ENCODE measurements at places on chromosomes 11 and 22.

- no peak for DNase-seq
These were observed 17.5 kb downstream of the OR9G1 start for GRCh38 chr11:56716379-56716854.

GRCh38 chr11:116465056-116465455 is 307.7 kb downstream of the BUD13 start:
- no peak for DNase-seq

DNA sequence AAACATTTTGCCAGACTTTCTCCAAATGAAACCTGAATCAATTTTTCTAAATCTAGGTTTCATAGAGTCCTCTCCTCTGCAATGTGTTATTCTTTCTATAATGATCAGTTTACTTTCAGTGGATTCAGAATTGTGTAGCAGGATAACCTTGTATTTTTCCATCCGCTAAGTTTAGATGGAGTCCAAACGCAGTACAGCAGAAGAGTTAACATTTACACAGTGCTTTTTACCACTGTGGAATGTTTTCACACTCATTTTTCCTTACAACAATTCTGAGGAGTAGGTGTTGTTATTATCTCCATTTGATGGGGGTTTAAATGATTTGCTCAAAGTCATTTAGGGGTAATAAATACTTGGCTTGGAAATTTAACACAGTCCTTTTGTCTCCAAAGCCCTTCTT is 9.6 kb downstream of the RAG1 start:
- no peak for DNase-seq

DNA sequence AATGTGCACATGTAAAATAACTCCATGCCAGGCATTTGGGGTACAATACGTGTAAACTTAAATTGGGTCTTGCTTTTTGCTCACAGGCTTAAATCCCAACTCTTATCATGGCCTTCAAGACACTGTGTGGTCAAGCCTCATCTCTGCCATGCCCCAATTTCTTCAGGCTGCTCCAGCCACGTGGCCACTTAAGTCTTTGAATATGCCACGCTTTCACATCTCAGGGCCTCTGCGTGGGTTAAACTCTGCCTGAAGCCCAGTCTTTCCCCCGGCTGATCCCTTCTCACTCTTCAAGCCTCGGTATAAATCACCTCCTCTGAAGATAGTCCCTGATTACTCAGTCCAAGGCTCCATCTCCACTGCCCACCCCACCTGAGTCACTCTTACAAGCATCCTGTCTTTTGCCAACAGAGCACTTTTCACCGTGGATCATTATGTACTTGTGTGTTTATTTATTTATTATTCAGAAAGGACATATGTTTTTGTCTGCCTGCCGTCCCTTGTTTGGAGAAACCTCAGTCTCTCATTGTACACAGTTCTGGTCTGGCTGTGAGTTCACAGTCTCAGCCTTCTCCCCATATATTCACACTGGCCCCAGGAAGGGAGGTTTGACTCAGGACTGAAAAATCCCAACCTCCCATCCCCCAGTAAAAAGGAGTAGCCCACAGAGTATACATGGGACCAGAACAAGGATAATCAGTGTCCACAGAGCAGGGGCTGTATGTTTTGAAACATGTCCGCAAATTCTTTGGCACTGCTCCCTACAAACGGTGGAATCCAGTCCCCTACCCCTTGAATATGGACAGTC is 344.7 kb downstream of the MN1 start:
- DNase-seq = no peak

GRCh38 chr22:39710380-39711150 is 140.0 kb downstream of the CACNA1I start:
- no peak for DNase-seq

GRCh38 chr22:44489026-44489425 is 9.0 kb downstream of the RTL6 start:
- no peak for DNase-seq

- no peak for DNase-seq
These were observed 6.0 kb upstream of the SHISAL1 start for GRCh38 chr22:44318751-44319150.

DNA sequence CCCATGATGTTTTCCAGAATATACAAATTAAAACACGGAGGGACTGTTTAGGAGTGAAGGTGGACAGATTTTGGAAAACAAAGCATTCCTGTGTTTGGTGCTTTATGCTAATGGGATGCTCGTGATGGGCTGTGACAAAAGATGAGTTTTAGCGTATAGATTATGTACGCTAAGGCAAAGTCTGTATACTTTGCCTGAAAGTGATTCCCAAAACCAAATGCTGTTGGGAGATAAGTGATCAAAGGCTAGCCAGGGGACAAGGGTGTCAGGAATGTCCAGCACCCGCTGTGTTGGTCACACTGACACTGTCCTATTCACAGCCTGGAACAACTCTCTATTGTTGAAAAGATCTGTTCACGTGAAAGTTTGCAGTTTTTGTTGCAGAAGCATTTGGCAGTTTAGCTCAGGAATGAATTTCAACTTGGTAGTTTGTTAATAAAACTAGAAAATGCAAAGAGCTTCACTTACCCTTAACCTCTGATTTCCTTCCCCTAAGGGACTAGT is 1.5 kb downstream of the JAM3 start:
- DNase-seq = no peak

DNA sequence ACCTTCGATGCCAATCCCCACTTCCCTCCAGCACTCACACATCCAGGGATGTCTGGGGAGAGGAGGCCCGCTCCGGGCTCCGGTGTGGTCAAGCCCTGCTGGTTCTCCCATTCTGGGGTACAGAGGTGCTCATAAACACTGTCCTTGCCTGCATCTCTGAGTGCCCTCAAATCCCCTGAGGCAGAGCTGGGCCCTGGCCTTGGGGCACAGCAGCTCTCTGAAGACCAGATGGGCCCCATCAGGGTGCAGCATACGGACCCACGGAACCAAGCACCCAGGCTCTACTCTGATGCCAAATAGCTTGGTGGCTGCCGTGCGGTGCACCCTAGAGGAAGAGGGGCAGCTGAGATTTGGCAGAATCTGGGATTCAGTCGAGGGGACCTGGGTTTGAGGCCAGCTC is 35.7 kb upstream of the NNMT start:
- no peak for DNase-seq

DNA sequence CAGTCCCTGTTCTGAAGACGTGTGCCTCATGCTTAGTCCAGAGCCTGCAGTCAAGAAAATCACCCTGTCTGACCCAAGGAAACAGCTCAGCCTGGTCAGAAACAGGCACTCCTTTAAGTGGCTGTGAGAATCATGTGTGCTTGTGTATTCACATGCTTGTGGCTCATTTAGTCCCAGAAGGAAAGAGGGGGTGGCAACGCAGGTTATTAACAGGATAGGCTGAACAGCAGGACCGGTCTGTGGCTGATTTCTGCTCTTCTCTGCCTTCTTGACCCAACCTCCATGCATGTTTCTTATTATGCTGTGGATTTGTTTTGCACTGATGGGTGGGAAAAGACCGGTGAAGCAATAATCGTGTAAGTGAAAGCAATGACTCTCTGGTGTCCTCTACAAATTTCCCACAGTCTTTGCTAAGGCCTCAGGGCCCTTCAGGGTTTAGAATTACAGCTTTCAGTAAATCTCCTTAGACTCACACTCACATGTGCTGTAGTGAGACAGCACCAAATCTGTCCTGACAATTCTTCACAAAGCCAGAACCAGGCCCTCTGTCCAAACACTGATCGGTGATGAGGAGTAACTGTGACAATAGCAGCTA is 288.1 kb downstream of the ETS1 start:
- DNase-seq = no peak

GRCh38 chr22:17925431-17925841 is 98.9 kb downstream of the MICAL3 start:
- DNase-seq = no peak

DNA sequence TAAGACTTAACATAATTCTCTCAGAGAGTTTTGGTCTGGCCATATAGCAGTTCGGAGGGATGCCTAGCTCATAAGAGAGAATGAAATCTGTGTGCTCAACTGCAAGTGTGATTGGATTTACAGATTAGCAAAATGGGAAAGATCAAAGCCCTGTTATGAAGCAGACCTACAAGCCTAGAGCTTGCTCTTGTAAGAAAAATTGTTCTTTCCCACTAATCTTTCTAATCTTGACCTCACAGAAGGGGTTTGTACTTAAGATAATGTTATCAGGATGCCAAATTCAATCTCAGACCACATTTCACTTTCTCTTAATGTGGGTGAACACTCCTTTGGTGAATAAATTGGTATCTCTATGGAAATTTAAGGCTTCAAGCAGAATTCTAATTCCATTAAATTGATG is 267.2 kb downstream of the RAB38 start:
- DNase-seq = no peak

- no peak for DNase-seq
These were observed 9.0 kb upstream of the MARK2 start for GRCh38 chr11:63829823-63830489.

DNA sequence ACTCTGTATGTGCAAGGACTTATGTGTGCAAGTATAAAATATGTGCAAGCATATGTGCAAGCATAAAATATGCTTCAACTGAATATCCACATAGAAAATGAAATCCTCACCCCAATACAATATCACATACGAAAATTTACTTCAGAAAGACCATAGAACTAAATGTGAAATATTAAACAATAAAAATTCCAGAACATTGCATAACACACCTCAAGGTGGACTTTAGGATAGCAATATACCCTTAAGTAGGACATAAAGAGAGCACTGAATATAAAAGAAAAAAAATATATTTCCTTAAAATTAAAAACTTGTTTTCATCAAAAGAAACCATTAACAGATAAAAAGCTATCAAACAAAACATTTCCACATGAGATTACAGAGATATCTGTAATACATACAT is 67.8 kb downstream of the FCHSD2 start:
- DNase-seq = no peak

- DNase-seq = no peak
These were observed 41.5 kb upstream of the PPARA start for GRCh38 chr22:46108564-46109473.

DNA sequence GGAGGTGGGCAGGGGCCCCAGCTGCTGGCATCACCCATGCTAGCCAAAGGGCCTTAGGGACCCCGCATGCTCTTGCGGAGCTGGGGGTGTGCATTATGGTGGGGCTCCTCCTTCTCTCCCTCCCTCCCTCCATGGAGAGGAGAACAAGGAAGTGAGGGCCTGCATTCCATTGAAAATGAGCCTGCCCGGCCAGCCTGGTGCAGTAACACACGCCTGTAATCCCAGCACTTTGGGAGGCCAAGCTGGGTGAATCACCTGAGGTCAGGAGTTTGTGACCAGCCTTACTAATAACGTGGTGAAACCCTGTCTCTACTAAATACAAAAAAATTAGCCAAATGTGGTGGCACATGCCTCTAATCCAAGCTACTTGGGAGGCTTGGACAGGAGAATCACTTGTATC is 22.4 kb downstream of the SNAP29 start:
- no peak for DNase-seq

- DNase-seq = no peak
These were observed 27.6 kb downstream of the ALKBH3 start for GRCh38 chr11:43908191-43908590.

DNA sequence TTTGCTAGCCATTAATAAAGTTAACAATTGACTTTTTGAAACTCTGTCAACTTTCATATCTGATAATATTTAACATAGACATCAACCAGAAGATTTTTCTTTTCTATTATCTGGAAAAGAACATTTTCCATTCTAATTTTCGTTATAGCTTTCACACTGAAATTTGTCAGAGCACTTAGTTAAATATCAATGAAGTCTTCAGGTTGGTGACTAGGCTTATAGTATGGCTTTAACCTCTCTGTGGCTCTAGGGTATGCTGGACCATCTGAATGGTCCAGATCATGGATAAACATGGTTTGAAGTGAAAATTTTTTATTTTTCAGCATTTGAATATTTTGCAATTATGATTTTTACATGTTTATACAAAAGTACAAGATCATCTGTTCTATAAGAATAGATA is 548.1 kb downstream of the CNTN5 start:
- DNase-seq = no peak

GRCh38 chr11:73265278-73265810 is 6.8 kb upstream of the P2RY6 start:
- no peak for DNase-seq

DNA sequence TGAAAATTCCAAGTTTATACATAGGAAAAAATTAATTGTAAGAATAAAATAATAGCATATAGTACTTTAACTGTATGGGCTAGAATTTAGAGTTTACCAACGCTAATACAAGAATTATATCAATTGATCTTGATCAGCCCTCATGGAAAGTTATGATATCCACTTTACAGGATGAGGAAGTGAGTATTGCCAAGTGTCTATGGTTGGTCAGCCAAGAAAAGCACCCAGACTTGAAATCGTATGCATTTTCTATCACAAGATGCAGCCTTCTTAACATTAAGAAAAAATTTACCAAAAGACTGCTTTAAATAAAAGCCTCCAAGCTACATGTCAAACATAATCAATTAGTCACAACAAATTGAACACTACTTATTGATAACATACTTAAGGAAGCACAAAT is 53.0 kb downstream of the DDI1 start:
- DNase-seq = no peak

DNA sequence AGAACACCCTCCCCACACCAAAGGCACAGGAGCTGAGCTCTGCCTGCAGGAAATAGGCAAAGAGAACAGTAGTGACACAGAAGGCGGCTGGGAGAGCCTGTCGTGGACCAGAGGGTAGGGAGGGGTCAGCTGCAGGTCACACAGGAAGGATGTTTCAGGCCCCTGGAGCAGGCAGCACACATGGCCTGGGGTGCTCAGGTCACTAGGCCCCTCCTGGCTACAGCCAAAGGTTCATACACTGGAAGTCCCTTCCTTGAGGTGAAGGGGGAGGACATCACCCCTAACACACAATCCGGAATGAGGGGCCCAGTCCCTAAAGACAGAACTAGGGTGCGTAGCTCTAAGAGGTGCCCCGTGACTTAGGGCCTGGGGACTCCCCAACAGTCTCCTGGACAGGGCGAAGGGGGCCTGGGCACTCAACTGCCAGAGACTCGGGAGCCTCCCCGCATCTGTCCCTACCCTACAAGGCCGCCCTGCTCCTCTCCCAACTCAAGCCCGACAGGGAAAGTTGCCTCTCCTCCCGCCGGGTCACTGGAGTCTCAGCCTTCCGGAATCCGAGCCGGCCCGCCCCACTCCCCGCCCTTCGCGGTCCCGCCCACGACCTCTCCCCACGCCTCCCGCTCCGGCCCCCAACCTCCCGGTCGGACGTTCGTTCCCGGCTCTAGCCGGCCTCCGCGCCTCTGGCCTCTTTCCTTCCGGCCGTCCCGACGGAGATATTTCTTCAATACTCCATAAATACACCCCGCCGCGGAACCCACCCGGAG is at the start of gene CYB5R2:
Gene CYB5R2, minus strand, starts transcription at position 541 of the 764 bp plus-strand sequence. CDS start 675 bp downstream, outside the sequence.
- no peak for DNase-seq

Measured in GM12864 (cell line).